ENCODE measurements at places on chromosomes 4 and X.

- DNase-seq, result no peak
Observed at GRCh38 chr4:83251447-83251830, 33.2 kb downstream of the COQ2 start.

DNA sequence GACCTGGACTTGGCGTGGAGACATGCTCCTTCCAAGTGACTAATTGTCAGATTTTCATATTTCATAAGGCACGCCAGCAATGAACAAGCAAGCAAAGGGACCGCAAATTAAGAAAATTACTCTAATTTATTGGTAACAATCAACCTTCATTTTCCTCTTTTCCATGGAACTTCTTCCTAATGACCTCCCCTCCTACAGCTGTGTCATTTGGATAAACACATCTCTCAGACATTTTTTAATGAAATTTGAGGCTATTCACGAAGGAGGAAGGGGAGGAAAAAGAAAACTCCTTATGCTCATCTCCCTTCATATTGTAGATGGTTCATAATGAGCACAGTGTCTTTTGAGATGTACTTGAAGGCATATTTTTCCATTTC, 38.6 kb upstream of the TLR3 start:
- DNase-seq, result no peak

DNA sequence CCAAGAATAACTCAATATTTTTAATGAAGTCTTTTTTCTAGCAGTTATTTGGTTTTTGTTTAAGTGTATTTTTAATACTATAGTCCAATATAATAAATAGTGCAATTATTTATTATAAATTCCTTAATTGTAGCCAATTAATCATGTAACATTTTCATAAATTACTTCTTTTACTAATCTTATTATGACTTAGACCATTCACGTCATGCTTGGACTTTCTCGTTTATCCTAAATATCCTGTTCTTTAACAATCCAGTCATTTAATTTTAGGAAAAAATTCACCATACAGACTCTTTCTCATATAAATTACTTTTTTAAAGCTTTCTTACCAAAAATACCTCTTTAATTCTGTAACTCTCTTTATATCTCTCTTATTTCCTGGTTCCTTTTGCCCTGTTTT, 350.1 kb downstream of the AR start:
- no peak for DNase-seq

- DNase-seq, result no peak
Observed at GRCh38 chr4:113064244-113064643, 14.8 kb downstream of the ANK2 start.

DNA sequence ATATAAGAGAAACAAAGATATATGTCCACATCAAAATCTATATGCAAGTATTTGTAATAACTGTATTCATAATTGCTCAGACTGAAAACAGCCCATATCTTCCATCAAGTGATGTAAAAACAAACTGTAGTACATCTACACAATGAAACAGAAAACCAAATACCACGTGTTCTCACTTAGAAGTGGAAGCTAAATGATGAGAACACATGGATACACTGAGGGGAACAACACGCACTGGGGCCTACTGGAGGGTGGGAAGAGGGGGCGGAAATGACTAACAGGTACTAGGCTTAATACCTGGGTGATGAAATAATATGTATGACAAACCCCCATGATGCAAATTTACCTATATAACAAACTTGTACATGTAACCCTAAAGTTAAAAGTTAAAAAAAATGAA, 42.7 kb downstream of the UBA6 start:
- DNase-seq, result no peak

GRCh38 chr4:122703868-122704267, 28.6 kb upstream of the BBS12 start:
- DNase-seq, result no peak

- no peak for DNase-seq
Observed at GRCh38 chrX:47562615-47563243, 1.7 kb downstream of the ARAF start.

- no peak for DNase-seq
Observed at GRCh38 chr4:10639100-10639499, 45.5 kb downstream of the CLNK start.

- DNase-seq, result no peak
Observed at GRCh38 chrX:107560041-107560440, 68.3 kb upstream of the PRPS1 start.

DNA sequence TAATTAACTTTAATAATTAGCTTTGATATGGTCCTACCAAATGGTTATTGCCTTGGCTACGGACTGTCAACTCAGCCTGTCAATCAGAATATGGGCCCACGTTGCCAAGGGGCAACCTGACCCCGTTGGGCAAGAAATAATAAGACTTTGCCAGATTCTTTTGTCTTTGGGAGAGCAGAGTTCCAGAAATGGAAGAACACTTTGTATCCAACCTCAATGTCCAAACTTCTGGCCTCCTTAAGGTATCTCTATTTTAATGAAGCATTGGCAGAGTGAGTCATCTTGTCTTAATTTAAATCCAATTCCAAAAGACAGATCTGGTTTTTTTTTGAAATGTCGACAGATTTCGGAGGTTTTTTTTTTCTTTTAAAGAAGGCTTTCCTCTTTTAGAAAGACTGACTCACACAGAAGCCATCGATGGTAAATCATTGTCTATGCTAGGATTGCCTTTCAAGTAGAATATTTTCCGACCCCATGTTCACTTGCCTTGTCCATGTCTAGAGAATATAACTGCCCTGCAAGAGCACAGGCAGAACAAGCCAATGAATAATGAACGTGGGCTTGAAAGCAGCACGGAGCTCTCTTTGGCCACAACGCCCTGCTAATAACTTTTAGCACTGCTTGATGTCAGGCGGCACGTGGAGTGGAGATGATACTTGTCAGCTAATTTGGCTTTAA, 190.3 kb upstream of the GATB start:
- DNase-seq, result no peak

DNA sequence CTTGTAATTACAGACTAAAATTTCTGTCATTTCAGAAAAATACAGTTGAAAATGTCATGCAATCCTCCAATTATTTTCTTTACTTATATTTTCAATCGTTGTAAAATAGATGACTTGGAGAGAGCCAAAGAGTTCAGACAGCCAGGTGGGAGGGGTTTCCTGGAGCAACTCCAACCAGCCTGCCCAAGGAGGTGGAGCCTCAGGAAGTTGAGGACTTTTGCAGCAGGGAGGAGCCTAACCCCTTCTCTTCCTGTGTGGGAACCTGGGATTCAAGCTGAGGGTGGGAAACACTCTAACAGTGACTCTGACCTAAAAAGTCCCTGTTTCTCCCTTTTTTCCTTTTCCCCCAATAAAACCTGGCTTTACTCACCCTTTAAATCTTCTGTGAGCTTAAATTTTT, 72.2 kb upstream of the GABRG1 start:
- no peak for DNase-seq

DNA sequence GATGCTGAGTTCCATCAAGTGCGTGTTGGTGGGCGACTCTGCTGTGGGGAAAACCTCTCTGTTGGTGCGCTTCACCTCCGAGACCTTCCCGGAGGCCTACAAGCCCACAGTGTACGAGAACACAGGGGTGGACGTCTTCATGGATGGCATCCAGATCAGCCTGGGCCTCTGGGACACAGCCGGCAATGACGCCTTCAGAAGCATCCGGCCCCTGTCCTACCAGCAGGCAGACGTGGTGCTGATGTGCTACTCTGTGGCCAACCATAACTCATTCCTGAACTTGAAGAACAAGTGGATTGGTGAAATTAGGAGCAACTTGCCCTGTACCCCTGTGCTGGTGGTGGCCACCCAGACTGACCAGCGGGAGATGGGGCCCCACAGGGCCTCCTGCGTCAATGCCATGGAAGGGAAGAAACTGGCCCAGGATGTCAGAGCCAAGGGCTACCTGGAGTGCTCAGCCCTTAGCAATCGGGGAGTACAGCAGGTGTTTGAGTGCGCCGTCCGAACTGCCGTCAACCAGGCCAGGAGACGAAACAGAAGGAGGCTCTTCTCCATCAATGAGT, 46.6 kb downstream of the RHOH start:
- DNase-seq, result no peak

- no peak for DNase-seq
Observed at GRCh38 chr4:114791976-114792375, 193.4 kb downstream of the UGT8 start.

DNA sequence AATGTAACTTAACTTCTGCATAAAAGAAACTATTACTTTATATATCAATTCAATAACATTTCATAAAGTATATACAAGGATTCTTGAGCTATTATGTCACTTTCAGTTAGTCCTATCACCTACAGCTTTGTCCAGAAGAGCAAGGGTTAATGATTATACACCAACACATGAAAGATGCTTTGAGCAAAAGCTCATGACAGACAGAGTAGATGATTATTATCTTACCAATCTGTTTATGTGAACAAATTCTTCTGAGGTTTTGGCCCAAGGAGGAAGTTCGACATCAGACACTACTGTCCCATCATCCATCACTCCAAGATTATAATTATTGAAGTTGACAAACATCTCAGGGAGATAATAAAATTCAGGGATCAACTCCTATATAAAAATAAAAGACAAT, 166.7 kb upstream of the MAB21L2 start:
- DNase-seq, result no peak

DNA sequence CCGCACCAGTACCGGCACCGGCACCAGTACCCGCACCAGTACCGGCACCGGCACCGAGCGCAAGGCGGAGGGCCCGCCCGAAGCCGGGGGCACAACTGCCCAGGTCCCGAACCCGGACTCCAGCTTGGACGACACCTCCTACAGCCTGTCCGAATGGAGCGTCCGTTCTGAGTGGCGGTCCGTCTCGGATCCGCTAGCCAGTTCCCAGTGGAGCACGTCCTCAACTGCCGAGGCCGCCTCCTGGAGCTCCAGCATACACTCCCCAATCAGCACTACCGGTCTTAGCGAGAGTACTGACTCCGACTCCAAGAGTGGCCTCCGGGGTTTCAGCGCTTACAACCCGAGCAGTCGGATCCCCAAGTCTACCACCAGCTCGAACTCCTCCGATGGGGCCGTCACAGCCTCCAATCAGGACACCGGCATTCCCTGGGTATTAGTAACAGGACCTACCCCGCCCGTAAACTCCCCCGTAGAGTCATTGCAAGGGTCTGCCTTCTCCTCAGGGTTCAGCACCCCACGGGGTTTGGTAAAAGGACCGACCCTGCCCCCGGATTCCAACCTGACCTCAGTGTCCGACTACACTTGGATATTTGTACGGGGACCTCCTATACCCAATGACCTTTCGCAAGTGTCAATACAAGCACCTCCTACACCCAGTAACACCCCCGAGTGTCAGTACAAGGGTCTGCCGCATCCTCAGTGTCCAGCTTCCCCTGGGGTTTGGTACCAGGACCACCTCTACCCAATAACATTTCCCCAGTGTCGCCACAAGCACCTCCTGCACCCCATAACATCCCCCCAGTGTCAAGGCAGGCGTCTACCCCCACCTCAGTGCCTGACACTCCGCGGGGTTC, 721 bp upstream of the MAOA start:
- DNase-seq, result no peak

DNA sequence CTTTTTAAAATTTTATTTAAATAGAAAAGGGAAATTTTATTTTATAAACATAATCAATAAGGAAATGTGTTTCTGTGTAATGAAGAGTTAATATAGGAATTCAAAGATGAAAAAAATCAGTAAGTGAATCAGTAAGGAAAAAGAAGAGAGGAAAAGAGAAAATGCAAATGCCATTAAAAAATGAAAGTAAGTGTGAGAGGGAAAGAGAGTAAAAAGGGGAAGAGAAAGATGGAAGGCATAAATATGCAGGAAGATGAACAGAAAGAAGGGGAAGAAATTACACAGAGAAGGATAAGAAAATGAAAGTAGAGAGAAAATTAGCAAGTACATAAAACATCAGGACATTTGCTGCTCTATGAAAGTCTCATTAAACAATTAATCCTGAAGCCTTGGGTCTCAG, 349.9 kb downstream of the FSTL5 start:
- no peak for DNase-seq

- no peak for DNase-seq
Observed at GRCh38 chr4:76532805-76533204, 97.8 kb downstream of the SHROOM3 start.

GRCh38 chr4:186472948-186473347, 82.4 kb downstream of the MTNR1A start:
- DNase-seq, result no peak

- no peak for DNase-seq
Observed at GRCh38 chr4:88391703-88392102, 13.1 kb downstream of the HERC6 start.

- no peak for DNase-seq
Observed at GRCh38 chr4:178917756-178918155, 1475.5 kb upstream of the AGA start.

GRCh38 chr4:125331116-125331515, 16.4 kb downstream of the FAT4 start:
- DNase-seq, result no peak

DNA sequence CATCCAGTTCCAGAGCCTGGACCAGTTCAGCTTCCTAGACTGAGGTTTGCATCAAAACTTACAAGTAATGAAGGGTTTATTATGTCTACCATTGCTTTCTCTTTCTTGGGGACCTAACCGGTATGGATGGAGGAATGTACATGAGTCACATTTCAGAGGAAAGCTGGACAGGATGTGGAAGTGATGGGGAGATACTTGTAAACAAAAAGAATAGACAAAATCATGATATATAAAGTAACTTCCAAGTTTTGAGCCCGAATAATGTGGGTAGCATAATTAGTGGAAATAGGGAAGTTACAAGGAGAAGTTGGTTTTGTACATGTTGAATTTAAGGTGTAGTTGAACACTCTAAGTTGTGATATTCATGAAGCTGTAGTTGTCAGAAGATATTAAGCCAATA, 15.0 kb downstream of the FNIP2 start:
- no peak for DNase-seq

- DNase-seq, result no peak
Observed at GRCh38 chr4:102826105-102826889, 1.1 kb downstream of the UBE2D3 start.

DNA sequence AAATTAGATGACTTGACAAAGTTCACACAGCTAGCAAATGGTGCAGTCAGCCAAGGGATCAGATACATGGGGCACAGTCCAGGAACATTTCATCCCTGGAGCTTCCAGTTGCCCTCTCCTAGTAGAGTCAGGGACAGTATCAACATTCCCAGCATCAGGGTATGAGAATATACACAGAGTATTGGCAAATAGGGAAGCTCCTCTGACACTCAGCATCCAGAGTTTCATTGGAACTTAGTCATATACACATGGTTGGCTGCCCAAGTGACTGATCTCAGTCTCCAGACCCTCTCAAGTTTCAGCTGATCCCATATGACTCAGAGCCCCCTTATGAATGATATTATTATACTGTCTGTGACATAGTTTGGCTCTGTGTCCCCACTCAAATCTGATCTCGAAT, 13.7 kb upstream of the KCTD8 start:
- DNase-seq, result no peak

DNA sequence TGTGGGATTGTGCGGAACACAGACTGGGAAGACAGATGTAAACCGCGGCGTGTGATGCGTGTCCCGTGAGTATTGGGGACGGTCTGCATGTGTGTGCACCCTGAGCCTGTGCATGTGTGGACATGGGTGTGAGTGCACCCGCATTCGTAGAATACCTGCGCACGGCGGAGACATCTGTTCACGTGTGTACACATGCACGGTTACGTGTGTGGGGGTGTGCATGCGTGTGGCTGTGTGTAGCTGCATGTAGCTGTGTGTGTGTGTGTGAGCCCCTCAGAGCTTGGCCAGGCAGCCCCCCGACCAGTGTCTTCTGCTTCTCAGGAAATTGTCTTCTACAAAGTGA, 19.6 kb downstream of the ATP5ME start:
- no peak for DNase-seq

GRCh38 chr4:36551697-36552214, 270.3 kb downstream of the DTHD1 start:
- DNase-seq, result no peak

All from CD4-positive, alpha-beta T cell treated with Interleukin-6 at 100 ng/mL for 8 hours (primary cell).